ENCODE measurements at places on chromosomes 3 and 15.

- DNase-seq = peak; percentile 91
These were observed at the start of gene ARID3B for GRCh38 chr15:74540761-74541493. Gene ARID3B, plus strand, starts transcription at chr15:74541220. Its CDS starts 2,717 bp downstream, at chr15:74543937.

GRCh38 chr3:38567498-38567897 is 71.4 kb downstream of the EXOG start:
- DNase-seq = no peak

- peak; percentile 14 for DNase-seq
These were observed 1.6 kb downstream of the SHF start for GRCh38 chr15:45185903-45186770.

DNA sequence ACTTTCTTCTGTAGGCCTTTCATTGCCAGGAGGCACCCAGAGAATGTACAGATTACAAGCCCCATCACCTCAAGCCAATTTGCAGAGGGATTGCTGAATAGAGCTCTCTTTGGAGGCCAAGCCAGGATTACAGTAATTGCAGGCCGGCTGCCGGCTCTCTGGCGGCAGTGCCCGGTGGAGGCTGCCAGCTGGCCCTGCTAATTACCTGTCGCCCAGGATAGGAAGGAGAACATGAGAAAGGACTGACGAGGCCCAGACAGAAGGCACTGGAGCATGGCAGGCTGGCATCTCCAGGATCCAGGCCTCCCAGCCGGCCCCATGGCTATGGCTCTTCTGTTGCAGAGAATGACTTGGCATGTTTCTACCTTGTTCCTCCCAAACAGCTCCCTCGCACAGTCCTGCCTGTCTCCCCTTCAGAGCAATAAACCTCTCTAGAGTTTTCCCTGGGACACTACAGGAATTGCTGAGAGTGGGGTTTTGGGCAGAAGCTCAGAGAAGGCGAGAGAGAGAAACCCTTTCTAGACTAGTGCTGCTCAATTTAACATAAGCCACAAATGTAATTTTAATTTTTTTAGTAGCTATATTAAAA is 273.6 kb upstream of the PROK2 start:
- no peak for DNase-seq

- no peak for DNase-seq
These were observed 21.3 kb downstream of the PRR23A start for GRCh38 chr3:138984816-138985215.

DNA sequence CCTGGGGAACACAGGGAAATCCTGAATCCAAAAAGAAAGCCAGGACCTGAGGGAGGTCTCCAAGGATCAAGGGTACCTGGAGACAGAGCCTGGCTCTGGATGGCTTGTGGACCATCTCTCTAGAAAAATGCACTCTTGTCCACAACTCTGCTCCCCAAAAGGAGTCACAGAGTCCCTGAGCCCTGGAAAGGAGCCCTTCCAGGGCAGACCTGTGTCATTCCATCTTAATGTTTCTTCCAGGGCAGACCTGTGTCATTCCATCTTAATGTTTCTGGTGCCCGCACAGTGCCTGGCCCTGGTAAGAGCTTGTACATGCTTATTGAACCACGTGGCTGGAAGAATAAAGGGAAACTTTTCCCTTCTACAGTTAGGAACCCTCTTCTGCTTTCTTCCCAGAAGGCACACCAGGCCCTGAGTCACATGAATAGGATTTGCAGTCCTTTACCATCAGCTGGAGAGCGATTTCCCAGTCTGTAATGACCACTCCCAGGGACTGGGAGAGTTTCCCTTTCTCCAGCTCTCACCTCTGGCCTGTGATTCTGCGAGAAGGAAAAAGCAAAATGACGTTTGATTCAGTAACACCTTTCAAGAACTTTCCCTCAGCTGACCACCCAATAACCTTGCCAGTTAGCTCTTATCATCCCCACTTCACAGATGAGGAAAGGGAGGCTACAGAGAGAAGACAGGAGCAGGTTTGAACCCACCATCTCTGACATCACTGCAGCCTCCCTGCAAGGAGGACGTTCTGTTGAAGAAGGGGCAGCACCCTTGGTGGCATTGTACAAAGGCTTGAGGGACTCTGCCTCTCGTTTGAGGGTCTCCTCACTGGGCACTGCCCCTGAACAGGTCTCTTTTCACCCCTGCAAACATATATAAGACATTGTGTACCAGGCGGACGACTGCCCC is 35.8 kb upstream of the SLCO2A1 start:
- DNase-seq = no peak

DNA sequence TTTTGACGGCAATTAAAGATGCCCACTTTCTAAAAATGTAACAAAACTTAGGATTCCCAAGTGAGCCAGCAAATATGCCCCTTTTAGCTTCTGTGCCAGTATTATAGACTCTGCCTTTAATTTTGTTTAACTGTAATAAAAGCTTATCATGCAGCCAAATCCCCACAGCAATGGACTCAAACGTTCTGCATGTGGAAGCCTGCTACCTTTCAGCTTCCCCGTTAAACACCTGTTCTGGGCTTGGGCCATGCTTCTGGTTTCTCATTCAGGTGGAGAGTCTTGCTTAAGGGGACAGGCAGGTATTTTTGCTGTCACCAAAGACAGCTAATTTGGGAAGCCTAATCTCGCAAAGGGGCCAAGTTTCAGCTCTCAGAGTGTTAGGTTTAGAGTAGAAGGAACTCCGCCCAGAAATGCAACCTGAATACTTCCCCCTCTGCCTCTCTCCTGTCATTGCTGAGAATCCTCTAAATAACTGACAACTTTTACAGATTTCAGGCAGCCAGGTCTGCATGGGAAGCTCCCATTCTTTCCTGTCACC is 399.4 kb upstream of the ATP11B start:
- DNase-seq = no peak

DNA sequence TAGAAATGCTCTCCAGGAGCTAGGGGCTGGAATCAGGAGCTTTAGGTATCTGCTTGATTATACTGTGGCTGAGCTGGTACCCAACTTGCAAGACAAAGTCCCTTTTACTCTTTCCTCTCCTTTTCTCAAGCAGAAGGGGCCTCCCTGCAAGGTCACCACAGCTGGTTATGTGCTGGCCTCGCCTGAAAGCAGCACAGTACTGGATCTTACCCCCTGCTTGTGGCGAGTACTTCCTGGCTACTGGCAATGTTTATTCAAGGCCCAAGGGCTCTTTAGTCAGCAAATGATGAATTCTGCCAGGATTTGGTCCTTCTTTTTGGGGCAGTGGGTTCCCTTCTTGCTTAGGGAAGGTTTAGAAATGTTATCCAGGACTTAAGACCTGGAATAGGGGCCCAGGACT is 234.6 kb downstream of the RAP2B start:
- no peak for DNase-seq
